ENCODE measurements at places on chromosomes 1 and 21.
A peak's percentile ranks its signal among the peaks of the same experiment; 100 is the strongest.

- no peak for DNase-seq
Observed at GRCh38 chr1:27598295-27598687, 5.7 kb downstream of the AHDC1 start.

- no peak for DNase-seq
Observed at GRCh38 chr1:43296207-43296606, 4.6 kb upstream of the TIE1 start.

DNA sequence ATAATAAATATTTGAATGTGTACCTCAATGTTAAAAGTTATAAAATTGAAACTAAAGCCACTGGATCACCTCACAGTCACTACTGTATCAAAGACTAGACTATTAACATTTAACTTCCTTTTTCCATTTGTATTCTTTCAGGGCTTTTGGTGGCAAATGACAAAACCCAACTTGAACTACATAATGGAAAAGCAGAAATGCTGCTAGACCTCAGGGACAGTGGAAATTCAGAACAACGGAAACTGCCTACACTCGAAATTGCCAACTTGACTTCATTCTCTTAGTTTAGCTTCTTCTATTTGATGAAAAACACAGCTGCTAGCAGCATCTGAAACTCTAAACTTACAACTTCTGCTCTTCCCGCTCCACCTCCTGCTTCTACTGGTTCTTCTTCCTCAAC lies 34.9 kb upstream of the NTNG1 start:
- DNase-seq, result no peak

- no peak for DNase-seq
Observed at GRCh38 chr1:207313131-207313530, 8.3 kb upstream of the CD55 start.

DNA sequence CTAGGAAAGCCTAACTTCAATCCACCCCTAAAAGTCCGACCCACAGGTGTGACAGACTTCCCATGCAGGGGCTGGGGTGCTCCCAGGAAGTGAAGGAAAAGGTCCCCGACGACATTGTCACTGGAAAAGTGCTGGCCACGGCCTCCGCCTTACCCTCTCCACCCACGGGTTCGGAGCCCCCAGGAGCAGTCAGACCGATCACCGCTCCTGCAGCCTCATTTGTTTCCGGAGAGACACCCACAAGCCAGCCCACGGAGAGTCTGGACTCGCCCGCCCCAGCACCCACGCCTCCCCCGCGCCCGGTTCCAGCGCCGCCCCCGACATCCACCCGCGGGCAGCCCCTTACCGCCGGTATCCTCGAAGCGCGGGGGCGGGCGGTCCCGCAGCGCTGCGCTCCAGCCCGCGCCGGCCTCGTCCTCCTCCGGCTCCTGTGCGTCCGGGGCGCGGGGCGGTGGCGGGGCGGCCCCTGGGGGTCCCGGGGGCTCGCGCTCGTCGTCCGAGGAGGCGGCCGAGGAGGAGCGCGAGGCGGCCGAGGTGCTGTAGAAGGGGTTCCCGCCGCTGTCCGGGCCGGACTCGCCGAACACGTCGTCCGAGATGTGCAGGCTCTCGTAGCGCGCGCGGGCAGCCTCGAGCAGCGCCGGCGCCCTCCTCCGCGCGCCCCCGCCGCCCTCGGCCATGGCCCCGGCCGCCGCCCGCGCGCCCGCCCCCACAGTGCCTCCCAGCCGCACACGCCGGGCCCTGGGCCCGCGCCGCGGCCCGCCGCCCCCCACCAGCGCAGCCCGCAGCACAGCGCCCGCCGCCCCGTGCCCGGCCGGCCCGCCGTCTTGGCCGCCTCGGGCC lies 660 bp downstream of the PGBD5 start:
- no peak for DNase-seq

- DNase-seq, result peak; percentile 33
Observed at GRCh38 chr1:183209533-183210158, 23.6 kb downstream of the LAMC2 start.

- no peak for DNase-seq
Observed at GRCh38 chr21:33071770-33072306, 1.9 kb downstream of the OLIG1 start.

GRCh38 chr1:35470977-35471613 lies 86.1 kb downstream of the KIAA0319L start:
- no peak for DNase-seq

- no peak for DNase-seq
Observed at GRCh38 chr1:184588701-184589100, 166.0 kb downstream of the EDEM3 start.

GRCh38 chr1:210232511-210233215 lies at the start of gene SERTAD4:
Gene SERTAD4, plus strand, starts transcription at chr1:210232796. Its CDS starts 5,165 bp downstream, at chr1:210237961.
- DNase-seq, result peak; percentile 51
